Stimulated activated CD8-positive, alpha-beta memory T cell treated with anti-CD3 and anti-CD28 coated beads, Interleukin-7, amount 100 ng/mL, for 1 hour (primary cell): ENCODE measurements at places on chromosomes 5 and 9.

GRCh38 chr5:170112876-170113521 lies 7.3 kb downstream of the FOXI1 start:
- DNase-seq = no peak

DNA sequence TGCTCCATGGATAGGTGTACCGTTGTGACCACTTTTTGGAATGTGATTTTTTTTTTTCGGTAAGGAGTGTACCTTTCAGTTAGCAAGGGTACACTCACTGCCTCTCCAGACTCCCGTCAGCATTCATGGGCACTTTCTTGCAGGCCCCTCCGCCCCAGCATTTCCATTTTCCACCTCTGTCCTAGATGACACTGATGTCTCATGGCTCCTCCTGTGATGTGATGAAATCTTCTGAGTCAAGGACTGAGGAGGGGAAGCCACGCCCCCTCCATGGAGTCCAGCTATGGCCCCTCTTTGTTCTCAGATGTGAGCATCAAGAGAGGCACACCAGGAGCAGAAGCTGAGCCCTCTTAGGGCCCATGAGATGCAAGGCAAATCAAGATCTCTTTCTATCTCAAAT lies 61.8 kb downstream of the CTSL start:
- DNase-seq = no peak

DNA sequence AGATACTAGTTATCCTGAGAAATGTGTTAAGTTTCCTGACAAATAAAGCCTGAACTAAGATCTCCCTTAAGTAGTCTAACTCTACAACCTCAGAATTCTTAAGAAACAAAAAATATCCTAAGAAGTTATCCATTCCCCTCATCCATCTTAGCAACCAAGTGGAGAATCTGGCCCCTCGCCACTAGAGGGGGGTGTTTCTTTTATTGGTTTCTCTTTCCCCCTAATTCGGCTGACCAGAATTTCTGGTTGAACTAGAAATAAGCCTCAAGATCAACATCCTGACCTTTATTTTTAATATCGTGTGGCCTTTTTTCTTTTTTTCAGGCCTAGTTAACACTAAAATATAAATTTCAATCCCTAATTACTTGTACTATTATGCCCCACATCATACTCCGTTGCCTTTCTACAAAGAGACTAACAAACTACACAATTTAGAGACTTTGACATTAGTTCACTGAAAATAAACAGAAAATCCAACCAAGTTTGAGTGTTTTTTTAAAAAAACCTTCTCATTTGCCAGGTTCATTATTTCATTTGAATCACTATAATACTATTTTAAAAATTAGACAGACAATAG lies 14.3 kb upstream of the NR4A3 start:
- DNase-seq = peak; percentile 56

- DNase-seq = no peak
Measured at GRCh38 chr9:6351737-6352136, 23.6 kb downstream of the TPD52L3 start.

GRCh38 chr9:93081931-93082330 lies 14.1 kb upstream of the CARD19 start:
- DNase-seq = no peak
